HT-29 (cell line): ENCODE measurements at places on chromosomes 6 and 20.
A peak's percentile ranks its signal among the peaks of the same experiment; 100 is the strongest.

DNA sequence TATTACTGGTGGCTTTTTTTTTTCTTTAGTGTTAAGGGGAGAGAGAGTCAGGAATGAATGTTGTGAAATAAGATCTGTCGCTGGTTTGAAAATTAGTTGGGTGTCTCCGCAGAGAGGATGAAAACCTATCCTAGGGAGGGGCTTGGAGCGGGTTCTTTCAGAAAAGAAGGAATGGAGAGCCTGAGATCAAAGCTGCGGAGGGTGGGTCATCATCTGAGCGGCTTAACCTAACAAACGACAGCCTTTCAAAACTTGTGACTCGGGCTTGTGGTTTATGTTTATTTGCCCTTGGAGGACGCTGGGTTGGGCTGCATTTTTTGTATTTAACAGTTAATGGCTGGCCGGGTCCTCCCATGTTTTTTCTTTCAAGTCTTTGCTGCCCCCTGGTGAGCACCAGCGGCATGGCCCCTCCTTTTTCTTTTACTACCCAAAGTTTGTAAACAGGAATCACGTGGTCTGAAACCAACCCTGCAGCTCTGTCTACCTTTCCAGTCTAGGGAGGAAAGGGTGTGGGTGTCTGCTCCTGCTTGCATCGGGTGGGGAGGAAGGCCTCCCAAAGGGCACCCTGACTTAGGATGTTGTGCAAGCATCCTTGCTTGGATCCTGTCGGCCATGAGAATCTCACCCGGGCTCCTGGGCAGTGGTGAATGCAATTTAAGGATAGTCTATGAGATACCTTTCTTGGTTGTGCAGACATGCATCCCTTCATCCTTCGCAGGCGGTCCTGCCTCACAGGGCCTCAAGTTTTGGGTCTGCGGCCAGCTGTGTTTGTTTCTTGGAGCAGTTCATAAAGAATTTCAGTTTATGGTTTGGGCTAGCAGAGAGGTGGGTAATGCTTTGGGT, 2.2 kb downstream of the PIM1 start:
- DNase-seq, result peak; percentile 98

GRCh38 chr6:135520781-135521180, 23.2 kb upstream of the AHI1 start:
- DNase-seq, result no peak

GRCh38 chr20:8656335-8656734, 412.6 kb upstream of the PLCB4 start:
- DNase-seq, result no peak

DNA sequence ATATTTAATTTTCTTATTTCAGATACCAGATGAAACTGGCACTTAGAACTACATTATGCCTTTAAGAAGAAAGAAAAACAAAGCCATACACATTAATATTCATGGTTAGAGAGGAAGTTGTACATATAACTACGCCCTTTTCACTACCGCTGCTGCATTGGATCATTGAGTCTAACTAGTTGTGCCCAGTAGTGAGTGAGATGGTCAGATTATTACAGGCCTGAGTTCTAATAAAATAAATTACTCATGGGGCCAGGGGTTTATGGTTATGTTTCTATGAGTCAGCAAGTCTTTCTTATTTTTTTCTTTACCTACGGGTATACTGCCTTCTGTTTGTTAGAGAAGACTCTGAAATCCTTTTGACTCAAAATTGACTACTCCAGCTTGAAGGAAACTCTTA, 11.5 kb downstream of the RIOK1 start:
- DNase-seq, result no peak

DNA sequence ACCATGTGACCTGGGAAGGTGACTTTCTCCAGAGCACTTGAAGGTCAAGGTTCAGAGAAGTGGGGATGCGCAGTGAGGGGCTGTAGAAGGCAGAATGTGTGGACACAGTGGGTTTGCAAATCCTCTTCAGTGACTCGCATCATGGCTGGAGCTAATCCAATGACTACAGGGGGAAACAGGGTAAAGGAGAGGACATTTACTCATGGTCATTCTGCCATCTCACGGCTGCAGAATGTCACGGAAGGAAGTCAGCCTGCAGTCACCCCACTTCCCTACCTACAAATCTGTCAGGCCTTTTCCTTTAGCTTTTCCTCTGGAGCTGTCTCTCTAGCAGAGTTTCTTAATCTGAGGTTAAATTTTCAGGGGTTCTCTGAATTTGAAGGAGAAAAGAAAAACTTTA, 337.6 kb downstream of the CDC5L start:
- DNase-seq, result no peak

DNA sequence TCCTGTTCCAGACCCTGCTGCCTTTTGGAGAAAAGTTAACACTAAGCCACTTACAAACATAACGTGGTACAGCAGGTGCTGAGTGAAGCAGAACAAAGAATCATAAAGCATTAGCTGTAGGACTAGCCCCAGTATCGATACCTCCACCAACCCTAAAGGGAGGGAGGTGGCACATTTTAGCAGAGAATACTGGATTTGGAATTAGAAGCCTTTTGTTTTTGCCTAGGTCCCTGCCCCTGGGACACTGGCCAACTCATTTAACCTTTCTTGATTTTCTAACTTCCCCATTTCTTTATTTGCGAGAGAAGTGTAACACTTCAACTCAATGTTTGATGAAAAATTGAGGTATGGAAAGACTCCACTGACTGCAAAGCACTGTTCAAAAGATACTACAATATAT, 93.5 kb downstream of the B3GAT2 start:
- no peak for DNase-seq

DNA sequence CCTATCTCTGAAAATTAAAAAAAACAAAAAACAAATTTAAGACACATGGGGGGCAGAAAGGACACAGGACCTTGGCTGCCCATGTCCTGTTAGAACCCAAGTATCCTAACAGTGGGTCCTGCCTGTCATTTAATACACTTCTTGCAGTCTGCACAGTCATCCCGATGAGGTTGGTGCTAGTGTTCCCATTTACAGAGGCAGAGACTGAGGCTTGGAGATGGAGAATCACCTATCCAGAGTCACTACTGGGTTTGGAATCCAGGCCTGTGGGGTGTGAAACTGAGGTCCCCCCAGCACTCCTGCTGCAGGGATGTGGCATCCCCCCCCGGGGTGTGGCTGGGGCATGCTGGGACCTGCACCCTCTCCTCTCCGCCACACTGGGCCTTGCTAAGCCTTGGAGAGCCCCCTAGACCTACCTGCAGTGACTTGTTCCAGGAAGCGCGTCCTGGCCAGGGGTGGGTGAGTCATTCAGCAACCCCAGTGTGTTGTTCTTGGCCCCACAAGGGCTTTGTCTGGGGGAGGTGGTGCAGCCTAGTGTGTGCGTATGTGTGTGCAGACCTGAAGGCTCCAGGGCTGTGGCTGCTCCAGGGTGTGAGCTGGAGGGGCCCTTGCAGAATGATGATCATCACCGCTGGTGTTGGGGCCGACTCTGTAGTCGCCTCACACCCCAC, 49.7 kb downstream of the BCAS4 start:
- DNase-seq, result no peak

- no peak for DNase-seq
Observed at GRCh38 chr20:63664861-63665594, 6.9 kb downstream of the RTEL1 start.

GRCh38 chr6:44258325-44258863, 1.1 kb upstream of the SLC35B2 start:
- no peak for DNase-seq

- DNase-seq, result peak; percentile 66
Observed at GRCh38 chr6:83417880-83418663, 12.8 kb downstream of the ME1 start.

- no peak for DNase-seq
Observed at GRCh38 chr6:106167096-106167814, 81.1 kb downstream of the PRDM1 start.
